ENCODE measurements at places on chromosomes 7 and 10.

GRCh38 chr7:129750091-129750490 is 138.6 kb downstream of the NRF1 start:
- DNase-seq, result no peak

GRCh38 chr7:111780527-111780926 is 218.2 kb upstream of the IMMP2L start:
- no peak for DNase-seq

DNA sequence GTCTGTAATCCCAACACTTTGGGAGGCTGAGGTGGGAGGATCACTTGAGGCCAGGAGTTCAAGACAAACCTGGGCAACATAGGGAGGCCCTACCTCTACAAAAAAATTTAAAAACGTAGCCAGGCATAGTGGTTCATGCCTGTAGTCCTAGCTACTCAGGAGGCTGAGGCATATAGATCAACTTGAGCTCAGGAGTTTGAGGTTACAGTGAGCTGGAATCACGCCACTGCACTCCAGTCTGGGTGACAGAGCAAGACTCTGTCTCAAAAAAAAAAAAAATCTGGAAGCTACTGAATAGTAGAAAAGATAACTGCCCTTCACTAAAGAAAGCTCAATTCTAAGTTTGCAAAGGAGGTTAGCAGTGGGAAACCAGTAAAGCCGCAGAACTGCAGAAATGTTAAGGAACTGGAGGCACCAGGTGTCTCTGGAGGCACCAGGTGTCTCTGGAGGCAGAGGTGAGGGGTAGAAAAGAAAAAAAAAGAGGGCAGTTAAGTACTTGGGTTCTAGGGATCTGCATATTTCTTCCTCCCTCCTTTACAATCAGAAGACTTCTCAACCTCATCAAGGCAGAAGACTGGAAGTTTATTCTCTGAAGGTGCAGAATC is 56.5 kb downstream of the RNLS start:
- no peak for DNase-seq

- no peak for DNase-seq
These were observed 34.5 kb downstream of the CREB3L2 start for GRCh38 chr7:137967143-137968018.

- no peak for DNase-seq
These were observed 14.5 kb upstream of the LRRC4 start for GRCh38 chr7:128045766-128046165.

DNA sequence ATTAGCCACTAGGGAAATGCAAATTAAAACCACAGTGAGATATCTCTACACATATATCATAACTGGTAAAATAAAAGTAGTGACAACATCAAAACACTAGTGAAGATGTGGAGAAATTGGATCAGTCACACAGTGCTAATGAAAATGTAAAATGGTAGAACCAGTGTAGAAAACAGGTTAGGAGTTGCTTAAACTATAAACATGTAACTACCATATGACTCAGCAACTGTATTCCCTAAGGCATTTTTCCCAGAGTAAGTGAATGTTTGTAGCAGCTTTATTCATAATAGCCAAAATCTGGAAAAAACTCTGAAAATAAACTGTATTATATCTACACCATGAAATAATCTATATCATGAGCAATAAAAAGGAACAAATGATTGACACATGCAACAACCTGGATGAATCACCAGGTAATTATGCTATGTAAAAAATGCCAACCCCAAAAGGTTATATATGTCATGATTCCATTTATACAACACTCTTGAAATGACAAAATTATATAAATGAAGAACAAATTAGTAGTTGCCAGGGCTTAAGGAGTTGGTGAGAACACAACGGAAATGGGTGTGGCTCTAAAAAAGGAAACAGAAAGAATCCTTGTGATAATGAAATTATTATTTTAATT is 22.8 kb downstream of the SLC25A40 start:
- DNase-seq, result no peak

- DNase-seq, result no peak
These were observed 617.9 kb upstream of the PHF14 start for GRCh38 chr7:10355816-10356215.

GRCh38 chr10:59018977-59019376 is 157.5 kb upstream of the PHYHIPL start:
- DNase-seq, result no peak

DNA sequence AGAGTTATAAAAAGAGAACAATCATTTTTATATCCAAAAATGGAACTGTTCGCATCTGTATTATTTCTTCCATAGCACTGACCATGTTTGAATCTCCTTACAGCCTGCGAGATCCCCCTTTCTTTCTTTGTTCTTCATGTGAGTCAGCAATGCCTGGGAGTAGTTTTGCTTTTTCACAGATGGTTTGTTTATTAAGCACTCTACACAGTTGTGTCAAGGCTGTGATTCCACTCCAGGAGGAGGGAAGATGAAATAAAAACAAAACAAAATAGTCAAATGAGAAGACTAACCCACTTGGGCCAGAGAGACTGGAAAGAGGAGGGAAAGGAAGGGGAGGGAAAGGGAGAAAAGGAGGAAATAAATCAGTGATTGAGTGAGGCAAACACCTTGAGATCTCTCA is 7.8 kb downstream of the LIPF start:
- DNase-seq, result no peak

DNA sequence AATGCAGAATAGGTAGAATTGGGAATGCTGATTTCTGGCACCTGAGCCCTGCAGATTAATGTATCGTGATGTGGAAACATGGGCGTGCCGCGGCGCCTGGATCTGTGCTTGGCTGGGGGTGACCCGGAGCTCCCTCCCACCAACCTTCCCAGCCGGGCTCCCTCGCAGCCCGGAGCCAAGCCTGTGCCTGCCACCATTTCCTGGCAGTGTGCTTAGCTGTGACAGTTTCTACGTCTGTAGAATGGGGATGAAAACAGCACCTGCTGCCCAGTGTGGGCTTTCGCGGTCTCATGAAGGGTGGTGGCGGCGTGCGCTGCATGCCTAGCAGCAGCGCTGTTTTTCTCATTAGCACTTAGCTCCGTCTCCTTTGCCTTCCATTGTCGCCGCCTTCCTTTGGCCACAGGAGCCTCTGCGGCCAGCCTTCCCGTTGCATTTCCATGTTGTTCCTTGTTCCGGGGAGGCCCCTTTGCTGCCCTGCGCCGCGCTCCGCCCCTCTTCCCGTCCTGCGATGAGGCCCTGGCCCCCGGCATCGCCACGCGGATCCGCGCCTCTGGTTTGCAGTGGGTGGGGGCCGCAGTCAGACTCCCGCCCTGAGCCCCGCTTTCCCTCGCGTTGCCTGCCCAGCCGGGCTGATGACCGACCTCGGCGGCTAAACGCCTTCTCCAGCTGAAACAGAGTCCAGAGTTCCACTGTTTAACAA is 84.2 kb downstream of the CUL1 start:
- no peak for DNase-seq

DNA sequence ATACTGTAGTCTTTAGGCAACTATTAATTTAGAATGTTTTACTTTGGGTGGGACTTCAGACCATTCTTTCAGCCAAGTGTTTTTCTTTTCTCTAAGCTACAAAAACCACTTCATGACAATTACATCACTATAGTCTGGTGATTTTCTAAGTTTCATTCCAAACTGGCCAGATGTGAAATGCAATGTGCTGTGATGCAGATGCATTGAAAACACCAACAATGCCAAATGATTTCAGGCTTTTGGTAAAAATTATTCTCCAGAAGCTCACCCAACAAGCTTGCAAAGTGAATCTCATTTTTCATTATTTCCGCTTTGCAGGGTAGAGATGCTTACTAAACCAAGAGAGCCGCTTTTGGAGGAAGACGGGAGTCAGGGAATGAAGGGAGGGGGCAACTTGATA is 118.4 kb upstream of the ANK3 start:
- DNase-seq, result no peak

GRCh38 chr7:110309941-110310340 is 781.0 kb upstream of the LRRN3 start:
- no peak for DNase-seq

GRCh38 chr7:47697543-47697942 is 115.6 kb upstream of the TNS3 start:
- no peak for DNase-seq

- peak; percentile 89 for DNase-seq
These were observed 76.8 kb downstream of the GATA3 start for GRCh38 chr10:8130973-8131911.

GRCh38 chr7:36082910-36083309 is 70.1 kb upstream of the EEPD1 start:
- DNase-seq, result no peak

DNA sequence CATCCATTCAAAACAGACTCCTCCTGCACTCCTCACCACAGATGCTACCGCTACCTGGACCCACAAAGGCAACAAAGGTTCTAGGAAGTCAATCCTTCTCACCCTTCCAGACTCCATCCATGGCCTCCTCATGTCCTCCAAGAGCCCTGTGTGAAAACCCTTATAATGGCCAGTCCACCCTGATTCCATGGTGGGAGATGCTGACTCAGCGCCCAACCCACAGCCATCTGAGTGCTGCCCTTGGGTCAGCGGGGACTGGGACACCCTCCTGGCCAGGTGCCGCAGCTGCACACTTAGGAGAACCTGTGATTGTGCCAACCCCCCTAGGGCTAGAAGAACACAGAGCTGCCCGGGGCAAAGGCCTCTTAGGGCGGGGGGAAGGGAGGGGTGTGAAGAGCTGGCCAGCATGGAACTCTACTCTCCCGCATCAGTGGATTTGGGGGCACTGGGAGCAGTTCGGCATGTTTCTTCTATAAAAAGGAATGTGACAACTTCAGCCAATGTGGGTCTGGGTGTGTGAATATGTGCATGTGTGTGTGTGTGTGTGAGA is 25.4 kb downstream of the TMEM273 start:
- DNase-seq, result no peak

- DNase-seq, result no peak
These were observed 87.5 kb downstream of the NEBL start for GRCh38 chr10:20809631-20810030.

DNA sequence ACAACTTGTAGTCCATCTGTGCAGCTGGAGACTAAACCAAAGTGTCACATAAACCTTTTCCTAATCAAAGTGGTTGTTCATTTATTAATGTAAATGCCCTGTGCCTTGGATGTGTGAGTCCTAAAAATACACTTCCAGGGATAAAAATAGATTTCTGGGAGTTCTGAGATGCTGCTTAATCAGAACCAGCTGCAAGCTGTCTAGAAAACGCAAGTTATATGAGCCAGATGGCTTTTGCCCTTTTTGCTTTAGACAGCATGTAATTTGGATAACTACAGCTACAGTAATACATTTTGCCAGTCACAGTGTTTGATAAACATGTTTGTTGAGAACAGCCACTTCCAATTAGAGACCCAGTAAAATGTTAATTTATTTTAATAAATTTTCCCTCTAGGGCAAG is 185.1 kb upstream of the PRPS1L1 start:
- no peak for DNase-seq
